Activated T-cell treated with anti-CD3 and anti-CD28 coated beads, Interleukin-2, amount 50 U/mL, for 1 hour (primary cell): ENCODE measurements at places on chromosomes 13 and 19.
A peak's percentile ranks its signal among the peaks of the same experiment; 100 is the strongest.

- DNase-seq = no peak
Observed at GRCh38 chr13:30659980-30660379, 42.3 kb downstream of the USPL1 start.

GRCh38 chr13:91270031-91270430 lies 77.5 kb upstream of the MIR17HG start:
- no peak for DNase-seq

DNA sequence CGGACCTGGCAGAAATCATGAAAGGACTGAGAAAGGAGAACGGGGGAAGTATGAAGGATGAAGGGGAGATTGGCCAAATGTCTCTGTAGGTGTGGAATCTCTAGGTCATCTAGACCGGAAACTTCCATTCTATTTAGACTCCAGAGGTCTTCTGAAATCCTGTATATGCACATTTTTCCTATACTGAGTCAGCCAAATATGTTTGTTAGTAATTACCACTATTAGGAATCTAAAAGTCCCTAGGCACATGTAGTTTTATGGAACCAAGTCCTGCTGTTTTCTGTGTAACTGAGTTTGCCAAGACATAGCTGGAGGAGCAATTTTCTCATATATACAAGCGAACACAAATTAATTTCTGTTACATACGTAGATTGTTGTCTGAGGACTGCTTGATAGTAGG lies 498.1 kb downstream of the GPC5 start:
- no peak for DNase-seq

DNA sequence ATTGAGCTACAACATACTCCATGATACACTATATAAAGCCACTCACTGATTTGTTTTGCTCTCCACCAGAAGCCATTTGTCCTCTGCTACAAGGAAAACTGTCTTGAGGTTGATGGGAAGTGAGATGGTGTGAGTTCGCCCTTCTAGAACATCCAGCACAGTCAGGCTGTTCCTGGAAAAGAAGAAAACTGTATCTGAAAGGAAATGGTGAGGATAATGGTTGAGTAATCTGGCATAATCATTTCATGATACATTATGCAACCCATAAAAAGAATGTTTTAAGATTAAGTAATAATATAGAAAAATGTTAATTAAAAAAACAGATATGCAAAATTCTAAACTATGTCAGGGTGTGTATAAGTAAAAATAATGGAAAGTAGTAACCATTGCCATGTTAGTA lies 233.9 kb downstream of the RGCC start:
- DNase-seq = no peak

- DNase-seq = no peak
Observed at GRCh38 chr13:76828316-76828741, 57.9 kb downstream of the KCTD12 start.

DNA sequence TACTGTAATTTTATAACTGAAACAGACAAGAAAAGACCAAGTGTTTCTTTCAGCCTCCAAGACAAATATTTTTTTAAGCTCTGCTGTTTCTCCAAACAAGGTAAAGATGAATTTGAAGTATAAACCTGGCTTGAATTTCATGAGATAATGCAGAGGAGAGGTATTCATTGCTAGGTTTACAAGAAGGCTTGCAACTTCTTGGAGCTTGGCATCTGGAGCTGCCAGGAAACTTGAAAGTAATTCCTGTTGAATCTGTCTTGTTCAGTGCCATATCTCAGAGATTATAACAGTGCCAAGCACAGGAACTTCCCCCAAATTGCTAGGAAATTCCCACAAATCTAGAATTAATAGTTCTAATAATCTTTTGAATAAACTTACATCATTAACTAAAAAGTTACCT lies 70.9 kb downstream of the CDK8 start:
- DNase-seq = no peak

- DNase-seq = no peak
Observed at GRCh38 chr13:97279913-97280312, 57.8 kb downstream of the MBNL2 start.

- DNase-seq = no peak
Observed at GRCh38 chr13:45194081-45194939, 6.5 kb downstream of the KCTD4 start.

- peak; percentile 25 for DNase-seq
Observed at GRCh38 chr13:106533101-106533942, 2.1 kb downstream of the EFNB2 start.

DNA sequence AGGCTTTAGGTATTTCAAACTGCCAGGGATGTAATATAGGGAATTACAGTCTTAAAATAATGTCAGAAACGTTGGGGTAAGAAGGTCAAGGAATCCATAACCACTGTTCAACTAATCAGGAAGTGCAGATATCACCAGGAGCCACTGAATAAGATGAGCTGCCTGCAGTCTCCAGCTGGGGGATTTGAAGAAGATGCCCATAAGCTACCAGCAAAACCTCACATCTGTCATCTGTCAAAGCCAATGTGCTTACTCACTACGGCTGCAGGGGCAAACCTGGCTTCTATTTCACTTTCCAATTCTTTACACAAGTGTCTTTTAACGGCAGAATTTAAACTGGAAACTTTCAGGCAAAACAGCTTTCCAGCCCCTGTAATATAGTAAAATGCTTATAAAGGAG lies 1410.1 kb upstream of the ATXN8OS start:
- no peak for DNase-seq

DNA sequence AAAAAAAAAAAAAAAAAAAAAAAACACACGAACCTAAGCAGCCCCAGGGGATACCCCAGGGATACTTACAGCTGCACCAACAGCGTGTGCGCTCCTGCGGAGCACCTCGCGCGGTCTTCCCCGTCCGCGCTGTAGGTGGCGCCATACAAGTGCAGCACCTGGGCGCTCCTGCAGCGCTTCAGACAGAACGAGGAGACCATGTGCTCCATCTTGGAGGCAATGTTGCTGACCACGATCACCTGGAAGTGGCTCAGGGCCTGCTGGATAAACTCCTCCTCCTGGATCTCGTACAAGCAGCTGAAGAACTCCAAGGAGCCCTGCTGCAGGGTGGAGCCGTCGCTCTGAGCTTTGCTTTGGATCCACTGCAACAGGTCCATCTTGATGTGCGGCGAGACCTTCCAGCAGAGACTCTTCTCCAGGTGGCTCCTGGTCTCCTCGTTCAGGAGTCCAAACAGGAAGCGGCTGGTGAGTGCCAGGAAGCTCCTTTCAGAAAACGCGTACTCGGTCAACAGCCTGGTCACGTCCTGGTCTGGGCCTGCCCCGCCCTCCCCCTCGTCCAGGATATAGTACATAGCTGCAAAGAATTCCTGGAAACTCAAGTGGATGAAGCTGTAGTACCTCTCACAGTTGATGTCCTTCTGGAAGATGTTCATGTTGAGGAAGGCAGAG lies 14.5 kb downstream of the NLRP12 start:
- DNase-seq = no peak

DNA sequence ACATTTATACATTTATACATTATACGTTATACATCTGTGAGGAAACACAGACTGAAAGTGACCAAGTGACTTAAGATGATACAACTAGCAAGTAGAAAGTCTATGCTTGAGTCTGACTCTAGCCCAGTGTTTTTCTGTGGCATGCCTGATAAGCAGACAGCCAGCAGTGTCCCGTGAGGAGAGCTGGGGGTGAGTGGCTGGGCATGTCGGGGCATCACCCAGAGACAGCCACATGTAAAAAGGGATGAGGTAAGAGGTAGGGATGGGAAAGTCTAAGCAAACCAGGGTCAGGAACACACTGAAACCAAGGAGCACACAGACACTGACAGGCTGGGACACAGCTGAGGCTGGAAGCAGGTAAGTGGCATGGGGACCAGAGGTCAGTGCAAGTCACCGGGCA lies 333.2 kb downstream of the FOXO1 start:
- DNase-seq = no peak

DNA sequence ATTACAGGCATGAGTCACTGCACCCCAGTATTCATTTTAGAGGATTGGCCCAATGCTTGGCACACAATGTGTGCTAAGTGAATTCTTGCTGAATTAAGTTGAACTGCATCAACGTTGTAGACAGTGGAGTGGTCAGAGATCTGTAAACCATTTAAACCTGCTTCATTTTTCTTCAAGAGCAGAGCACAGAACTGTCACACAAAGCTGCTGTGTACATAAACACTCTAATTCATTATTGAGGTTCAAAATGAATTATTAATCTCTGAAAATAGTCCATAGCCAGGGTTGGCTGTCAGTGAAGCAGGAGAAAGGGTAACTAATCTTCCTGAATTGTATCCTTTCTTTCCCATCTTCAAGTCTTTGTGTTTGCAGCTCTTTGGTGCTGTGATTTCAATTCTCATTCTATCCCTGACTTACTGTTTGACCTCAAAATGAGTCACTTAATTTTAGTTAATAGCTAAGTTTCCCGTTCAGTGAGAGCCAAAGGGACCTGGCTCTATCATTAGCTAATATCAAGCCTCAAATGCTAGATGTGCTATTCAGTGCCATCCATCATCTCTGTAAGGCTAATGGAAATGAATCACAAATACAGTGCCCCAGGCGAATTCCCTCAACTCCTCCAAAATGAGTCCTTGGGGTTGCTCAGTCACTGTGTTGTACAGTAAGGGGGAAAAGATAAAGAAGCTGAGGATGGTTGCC lies 77.0 kb upstream of the TSC22D1 start:
- DNase-seq = no peak

GRCh38 chr13:97058391-97058790 lies 64.1 kb upstream of the OXGR1 start:
- no peak for DNase-seq

DNA sequence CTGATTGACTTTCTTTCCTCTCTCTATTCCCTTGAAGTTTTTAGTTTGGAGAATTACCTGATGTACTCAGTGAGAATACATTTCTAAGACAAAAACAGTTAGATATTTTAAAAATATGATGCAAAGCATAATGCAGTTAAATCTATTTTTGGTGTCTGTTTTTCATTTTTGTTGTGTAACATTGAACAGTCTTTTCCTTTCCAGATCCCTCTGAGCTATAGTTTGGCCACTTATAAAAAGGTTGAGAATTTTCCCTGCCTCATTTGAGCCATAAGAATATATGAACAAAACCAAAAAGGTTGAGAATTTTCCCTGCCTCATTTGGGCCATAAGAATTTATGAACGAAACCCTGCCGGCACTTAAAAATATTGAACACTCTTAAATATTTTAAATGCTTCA lies 57.0 kb upstream of the IPO5 start:
- no peak for DNase-seq

DNA sequence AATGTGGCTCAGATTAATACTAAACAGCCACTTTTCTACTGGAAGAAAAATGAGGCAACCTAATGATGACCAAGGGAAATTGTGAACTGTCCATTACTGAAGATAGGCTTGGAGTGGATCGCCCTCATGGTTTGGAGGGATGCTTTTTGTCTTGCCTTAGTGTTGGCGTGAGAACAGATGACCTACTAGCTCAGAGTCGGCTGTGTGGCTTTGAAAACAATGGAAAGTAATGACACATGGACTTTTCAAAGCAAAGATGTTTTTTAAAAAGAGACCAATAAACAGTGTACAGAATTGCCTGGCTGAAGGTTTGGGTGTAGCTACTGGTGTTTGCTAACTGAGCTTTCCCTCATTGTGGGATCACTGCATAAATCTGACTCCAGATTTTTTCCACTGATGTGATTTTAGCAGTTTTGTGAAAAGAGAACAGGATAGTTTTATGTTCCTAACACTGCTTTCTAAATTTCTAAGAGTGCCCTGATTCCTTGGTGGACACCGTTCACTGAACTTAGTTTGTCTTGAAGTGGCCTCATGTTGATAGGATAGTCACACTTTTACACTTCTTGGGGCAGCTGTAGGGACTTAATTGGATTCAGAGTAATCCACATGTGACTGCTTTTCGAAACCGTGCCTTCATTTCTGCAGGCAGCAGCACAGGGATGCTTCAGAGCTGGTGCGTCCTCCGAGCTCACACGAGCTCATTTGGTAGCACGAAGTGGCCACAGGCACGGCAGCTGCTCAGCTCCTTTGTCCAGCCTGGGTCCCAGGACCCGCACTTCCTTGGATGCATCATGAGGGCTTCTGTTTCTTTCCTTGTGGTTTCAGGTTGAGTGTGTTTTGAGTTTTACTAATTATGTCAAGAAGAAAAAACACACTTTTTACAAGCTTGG lies 4.3 kb downstream of the CEBPG start:
- no peak for DNase-seq

DNA sequence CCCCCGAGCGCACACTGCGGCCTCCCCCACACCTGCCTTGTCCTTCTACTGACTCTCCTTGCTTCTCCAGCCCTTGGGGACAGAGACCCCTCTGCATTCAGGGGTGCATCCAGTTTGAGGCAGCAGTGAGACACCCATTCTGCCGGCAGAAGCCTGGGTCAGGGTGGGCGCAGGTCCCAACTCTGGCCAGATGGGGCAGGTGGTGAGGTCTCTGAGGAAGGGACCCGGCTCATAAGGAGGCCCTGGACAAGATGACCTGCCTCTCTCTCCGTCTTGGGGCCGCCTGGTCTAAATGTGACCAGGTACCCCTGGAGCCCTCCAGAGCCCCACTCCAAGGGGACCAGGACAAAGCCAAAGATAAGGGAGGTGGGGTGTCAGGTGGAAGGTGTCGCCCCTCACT lies 6.1 kb downstream of the CHERP start:
- no peak for DNase-seq

DNA sequence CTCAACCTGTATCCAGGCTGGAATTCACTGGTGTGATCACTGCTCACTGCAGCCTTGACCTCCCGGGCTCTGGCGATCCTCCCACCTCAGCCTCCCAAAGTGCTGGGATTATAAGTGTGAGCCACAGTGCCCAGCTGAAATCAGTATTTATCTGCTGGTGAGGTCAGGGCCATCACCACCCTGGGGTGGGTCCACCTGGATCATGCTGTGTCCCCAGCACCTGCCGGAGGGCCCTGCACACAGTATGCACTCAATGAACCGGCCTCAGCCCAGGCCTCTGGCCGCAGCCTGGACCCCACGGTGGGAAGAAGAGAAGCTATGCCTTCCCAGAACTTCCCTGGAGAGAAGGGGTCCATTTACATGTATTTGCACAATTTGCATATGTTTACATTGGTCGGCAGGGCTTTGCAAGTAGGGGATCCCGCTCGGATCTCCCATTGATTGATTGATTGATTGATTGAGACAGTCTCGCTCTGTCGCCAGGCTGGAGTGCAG lies 2.6 kb upstream of the SLC5A5 start:
- DNase-seq = no peak

- no peak for DNase-seq
Observed at GRCh38 chr13:82719987-82720386, 1162.3 kb downstream of the SLITRK1 start.

GRCh38 chr13:32114284-32114950 lies 82.8 kb downstream of the FRY start:
- DNase-seq = no peak

DNA sequence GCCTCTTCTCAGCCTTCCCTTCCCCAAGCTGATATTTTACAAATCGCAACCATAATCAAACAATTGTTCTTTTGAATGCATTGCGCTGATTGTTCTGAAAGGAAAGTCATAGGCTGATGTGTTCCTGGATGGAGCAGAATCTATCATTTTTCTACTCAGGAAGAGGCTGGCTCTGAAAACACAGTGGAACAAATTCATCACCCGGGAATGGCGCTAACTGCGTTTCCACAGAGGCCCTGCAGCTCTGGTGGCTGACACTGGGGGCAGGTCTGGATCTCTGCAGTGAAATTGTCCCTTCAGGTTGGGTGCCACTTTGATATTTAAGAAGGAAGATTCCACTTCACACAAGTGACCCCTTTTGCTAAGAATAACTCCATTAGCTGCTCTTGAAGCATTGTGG lies 1060.8 kb downstream of the UQCRFS1 start:
- no peak for DNase-seq

- no peak for DNase-seq
Observed at GRCh38 chr19:3599776-3600187, 6.9 kb downstream of the TBXA2R start.

- DNase-seq = no peak
Observed at GRCh38 chr19:41449865-41450178, 6.9 kb downstream of the ERICH4 start.

- DNase-seq = no peak
Observed at GRCh38 chr19:46828484-46828883, 22.2 kb downstream of the AP2S1 start.
